ENCODE measurements at places on chromosomes 2 and 18.

GRCh38 chr2:46163098-46163430 is 134.1 kb upstream of the EPAS1 start:
- DNase-seq: no peak

DNA sequence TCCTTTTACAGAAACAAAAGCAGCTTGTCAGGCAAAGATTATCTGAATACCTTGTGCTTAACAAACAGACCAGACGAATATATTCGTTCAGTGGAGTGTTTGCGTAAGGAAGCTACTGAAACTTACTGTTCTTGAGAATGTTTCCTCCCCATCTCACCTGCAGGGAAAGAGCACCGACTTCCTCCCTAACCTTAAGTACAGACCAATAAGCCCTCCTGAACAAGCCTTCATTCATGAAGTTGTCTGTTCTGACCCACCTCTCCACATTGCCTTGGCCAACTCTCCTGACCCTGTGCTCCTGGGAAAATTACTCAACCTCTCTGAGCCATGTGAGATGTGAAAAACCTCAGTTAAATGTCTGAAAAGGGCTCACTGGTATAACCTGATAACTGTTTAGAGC is 35.2 kb downstream of the STK39 start:
- DNase-seq: no peak

GRCh38 chr2:208103616-208104015 is 20.7 kb downstream of the CRYGD start:
- no peak for DNase-seq

GRCh38 chr2:165952741-165953211 is 800 bp downstream of the TTC21B start:
- no peak for DNase-seq

GRCh38 chr2:211877061-211877460 is 661.5 kb downstream of the ERBB4 start:
- DNase-seq: peak; percentile 67

DNA sequence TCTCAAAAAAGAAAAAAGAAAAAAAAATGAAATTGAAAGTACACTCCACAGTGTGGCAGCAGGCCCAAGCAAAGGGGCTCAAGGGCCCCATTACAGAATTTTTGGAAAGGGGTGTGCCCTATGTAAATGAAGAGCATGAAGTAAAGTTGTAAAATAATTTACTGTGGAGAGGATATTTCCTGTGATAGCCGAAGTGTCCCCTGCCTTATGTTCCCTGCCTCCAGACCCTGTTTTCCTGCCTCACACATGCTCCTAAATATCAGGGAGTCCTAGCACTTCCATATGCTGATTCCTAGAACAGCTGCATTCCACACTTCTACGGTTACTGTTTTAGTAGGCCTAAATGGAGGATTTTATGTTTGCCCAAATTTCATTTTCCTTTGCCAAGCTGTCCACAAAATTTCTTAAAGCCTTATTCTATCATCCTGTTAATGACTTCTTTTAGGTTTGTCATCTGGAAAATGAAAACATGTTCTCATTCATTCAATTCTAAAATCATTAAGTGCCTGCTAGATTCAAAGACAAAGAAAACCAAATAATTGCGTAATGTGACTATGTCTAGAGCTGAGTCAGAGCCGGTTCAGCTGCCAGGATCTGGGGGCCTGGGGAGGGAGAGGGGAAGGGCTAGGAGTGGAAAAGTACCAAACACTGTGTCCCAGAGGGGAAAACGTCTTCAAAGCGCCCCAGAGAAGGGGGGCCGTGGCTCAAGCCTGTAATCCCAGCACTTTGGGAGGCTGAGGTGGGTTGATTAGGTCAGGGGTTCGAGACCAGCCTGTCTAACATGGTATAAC is 25.9 kb upstream of the IMPA2 start:
- DNase-seq: peak; percentile 83

DNA sequence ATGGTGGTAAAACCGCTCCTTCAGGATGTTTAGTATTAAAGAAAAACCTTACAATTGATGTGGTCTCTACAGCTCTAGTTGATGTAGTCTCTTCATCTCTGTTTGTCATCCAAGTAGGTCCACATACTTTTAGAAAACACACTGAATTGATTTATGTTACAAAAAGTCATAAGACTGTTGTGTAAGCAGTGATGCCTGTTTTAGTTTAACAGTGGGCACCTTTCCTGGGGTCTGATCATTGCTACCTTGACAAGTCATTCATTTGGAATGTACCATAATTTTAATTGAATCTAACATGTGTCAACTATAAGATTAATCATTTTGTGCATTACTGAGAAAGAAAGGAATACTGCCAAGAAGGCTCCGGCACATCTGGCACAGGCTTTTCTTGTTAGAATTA is 34.3 kb downstream of the GIGYF2 start:
- no peak for DNase-seq

DNA sequence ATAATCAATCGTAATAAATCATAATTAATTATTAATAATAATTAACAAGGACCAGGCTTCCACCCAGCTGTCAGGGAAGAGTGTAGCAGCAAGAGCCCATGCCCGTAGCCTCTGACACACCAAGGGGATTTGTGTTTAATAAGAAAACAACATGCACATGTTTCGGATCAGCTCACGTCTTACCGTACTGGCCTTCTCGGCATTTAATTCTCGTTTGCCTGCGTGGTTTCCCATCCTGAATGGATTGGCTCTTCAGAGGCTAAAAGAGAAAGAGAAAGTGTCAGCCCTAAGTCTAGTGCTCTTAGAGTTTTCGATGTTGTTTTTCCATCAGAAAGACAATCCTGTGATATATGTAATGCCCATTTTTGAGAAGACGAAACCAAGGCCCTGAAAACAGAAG is 27.6 kb downstream of the MBP start:
- DNase-seq: no peak
